Mucosa of descending colon (tissue), 3 donors: ENCODE measurements at places on chromosomes 12 and 14.

GRCh38 chr12:93608313-93608712 is 35.8 kb downstream of the SOCS2 start:
- no peak for DNase-seq

DNA sequence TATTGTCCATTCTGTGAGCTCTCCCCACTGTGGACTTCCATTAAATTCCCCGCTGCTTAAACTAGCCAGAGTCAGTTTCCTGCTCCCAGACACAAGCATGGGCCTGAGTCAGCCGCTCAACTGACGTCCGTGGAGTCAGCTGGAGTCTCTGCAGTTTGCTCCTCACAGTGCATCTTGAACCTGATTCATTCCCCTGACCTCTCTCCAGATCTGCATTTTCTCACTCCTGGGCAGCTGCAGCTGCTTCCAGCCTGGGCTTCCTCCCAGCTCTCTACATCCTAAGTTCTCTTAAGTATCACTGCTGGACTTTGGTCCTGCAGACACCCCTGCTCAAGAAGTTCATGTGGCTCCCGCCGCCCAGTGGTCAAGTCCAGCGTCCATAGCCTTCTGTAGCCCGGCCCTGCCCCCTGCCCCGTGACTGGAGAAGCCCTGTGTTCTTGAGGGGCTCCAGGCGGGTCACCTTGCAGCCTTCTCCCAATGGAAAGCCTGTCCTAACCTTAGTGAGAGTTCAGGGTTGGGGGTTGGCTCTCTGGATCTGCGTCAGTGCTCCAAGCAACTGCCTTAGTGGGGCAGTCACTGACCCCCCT is 20.0 kb downstream of the NFKBIA start:
- peak; percentile 65 for DNase-seq

- DNase-seq, result no peak
Observed at GRCh38 chr14:36019126-36019525, 157.4 kb downstream of the PTCSC3 start.

DNA sequence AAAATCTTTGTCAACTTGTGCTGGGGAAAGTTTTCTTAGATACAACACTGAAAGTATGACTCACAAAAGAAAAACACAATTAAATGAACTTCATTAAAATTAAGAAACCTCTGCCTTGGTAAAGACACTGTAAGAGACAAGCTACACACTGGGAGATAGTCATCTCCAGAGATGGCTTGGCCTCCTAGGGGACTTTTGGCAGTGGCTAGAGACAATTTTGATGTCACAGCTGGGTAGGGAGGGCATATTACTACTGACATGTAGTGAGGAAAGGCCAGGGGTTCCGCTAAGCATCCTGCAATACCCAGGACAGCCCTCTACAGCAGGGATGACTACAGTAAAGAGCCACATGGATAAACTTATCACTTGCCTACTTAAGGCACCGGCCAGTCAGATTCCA is 8.7 kb upstream of the RNASE4 start:
- no peak for DNase-seq

DNA sequence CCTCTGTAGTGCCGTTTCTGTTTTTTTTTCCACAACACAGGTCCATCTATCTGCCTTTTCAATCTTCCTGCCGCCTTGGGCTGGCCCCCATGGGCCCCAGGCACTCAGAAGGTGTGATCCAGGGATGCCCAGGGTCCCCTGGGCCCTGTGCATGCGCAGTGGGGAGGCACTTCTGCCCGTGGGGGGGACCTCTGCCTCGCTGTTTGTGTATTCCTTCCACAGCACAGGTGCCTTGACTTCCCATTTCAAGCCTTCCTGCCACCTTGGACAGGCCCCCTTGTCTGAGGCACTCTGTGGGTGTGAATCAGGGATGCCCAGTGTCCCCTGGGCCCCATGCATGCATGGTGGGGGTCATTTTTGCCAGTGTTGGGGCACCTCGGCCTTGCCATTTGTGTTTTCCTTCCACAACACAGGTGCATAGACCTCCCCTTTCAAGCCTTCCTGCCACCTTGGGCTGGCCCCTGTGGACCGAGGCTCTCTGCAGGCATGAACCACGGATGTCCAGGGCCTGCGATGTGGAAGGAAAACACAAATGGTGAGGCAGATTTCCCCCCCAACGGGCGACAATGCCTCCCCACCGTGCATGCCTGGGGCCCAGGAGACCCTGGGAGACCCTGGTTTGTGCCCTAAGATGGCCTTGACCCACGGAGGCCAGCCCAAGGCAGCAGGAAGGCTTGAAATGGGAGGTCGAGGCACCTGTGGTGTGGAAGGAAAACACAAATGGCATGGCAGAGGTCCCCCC is 366.5 kb downstream of the ALG10 start:
- DNase-seq, result no peak

GRCh38 chr12:38776647-38777046 is 128.7 kb downstream of the CPNE8 start:
- no peak for DNase-seq

DNA sequence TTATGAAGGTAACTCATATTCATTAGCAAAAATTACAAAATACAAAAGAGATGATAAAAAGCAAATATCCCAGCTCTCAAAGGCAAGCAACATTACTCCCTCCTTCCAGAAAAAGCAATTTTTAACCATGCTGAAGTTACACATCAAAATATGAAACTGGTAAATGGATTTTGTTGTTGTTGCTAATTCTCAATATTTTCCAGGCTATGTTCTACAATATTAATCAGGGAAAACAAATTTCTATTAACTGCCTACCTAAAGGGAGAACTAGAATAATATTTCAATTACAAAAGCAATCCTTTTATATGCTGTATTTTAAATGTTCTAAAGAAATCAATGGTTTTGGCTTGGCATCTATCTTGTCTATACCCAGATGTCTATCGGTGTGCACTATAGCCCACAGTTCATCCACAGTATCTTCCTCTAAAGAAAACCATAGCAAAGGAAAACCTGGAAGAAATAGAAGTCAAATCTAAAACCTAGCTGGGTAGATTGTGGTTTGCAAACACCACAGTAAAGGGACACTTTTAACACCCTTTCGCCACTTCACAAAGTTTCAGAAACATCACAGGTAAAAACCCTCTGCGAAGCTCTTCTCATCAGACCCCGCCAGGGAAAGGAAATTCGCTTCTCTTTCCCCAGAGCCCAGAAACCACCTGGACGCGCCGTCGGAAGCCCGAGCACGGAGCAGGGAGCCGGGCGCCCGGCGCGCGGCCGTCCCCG is 32.0 kb downstream of the TC2N start:
- DNase-seq, result peak; percentile 44

DNA sequence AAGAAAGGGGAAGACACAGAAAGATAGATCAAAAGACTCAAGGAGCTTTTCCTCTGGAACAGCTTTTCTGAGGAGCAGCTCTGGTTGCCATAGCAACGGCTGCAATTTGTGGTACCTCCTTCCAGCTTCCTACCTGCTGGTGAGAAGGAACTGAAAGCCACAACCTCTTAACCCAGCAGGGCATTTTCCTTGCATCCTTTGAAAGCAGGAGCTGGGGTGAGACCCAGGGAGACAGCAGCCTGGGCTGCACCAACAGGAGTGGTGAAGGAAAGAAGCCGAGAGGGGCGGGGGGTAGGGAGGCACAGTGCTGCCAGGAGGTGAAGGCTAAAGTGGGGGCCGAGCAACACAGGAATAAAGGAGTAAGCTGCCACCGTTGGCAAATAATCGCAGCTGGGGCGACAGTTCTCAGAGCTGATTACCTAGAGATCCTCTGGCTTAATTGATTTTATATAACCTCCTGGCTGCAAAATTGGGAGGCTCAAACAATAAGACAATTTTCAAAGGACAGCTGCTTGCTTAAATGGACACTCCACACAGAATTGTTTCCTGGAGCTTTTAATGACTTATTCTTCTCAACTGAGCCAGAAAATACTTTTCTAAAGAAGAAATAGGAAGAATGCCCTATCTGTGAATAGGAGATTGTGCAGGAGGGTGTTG is 129.4 kb downstream of the RPAP3 start:
- no peak for DNase-seq

DNA sequence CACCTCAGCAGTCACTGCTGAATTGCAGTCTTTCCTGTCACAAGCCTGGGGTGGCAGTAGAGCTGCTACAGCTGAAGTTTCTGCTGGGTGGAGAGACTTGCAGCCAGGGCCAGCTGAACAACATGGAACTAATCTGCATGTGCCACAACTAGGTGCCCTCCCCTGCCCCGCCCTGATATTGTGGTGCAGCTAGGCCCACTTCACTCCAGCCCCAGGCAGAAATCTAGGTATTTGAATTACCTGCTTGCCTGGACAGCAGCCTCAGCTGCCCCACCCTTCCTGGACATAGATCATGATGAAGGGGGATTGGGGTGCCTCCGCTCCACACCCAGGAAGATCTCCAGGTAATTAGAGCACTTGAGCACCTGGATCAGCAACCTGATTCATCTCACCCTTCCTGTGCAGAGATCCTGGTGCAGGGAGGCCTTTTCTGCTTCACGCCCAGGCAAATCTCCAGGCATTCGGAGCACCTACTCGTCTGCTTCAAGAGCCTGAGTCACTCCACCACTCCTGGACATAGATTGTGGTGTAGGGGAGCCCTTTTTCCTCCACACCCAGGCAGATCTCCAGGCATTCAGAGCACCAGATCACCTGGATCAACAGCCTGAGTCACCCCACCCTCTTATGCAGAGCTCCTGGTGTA is 477.0 kb downstream of the SOX5 start:
- no peak for DNase-seq

DNA sequence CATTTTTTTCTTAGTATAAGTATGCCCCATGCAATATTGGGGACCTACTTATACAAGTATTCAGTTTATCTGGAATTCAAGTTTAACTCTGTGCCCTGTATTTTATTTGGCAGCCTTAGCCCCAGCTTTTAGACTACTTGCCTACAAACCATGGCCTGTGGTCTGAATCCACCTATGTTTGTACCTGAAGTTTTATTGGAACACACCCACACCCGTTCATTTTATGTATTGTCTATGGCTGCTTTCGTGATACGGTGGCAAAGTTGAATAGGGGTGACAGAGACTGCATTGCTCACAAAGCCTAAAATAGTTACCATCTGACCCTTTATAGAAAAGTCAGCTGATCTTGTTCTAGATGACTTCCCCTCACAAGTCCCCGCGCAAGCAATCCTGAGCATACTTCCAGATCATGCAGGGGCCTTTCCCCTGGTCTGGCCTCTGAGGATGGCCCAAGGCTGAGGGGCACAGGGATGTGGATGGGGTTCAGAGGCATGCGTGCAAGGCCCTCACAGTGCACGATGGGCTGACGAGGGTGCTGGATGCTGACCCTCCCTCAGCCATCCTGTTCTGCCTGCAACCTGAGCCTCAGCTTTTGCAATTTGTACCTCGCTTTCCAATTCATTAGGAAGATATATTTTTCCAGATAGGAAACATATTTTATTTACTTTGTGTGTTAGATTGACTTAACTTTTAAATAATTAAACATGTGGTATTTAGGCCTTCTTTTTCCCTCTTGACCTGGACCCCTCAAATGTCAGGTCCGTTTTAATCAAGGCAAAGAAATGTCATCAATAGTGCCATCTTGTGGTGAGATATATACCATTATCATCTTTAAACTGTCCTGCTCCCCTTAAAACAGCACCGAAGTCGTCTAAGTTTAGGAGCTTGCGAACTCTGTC is 527.3 kb upstream of the CCDC196 start:
- peak; percentile 29 for DNase-seq

DNA sequence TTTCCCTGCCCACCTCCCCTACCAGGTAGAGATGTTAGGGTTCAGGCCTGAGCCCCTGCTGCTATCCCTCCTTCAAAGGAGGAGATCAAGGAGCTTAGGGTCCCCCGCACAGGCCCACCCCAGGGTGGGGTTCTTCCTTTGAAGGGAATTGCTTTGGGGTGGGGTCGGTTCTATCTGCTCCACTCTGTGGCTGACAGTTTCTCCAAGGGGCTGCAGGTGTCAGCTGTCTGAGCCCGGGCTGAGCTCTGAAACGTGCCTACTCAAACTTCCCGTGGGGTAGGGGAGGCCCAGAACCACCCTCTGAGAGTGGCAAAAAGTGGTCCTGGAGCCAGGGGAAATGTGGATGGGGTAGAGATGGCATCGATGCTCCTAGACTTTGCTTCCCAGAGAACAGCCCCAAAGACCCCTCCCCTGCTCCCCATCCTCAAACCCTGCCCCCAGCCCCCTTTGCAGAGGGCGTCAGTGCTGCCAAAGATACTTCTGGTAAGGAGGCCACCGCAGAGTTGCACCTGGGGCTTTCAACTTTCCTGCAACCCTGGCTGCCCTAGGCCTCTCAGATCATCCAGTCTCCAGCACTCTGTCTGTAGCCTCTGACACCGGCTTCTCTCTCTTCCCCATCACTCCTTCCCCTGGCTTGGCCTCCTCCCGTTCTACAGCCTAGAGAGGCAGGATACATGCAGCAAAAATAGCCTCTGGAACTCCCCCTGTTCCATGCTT is 6.3 kb upstream of the CD4 start:
- DNase-seq, result no peak

- no peak for DNase-seq
Observed at GRCh38 chr14:72856530-72857266, 37.2 kb downstream of the DPF3 start.

DNA sequence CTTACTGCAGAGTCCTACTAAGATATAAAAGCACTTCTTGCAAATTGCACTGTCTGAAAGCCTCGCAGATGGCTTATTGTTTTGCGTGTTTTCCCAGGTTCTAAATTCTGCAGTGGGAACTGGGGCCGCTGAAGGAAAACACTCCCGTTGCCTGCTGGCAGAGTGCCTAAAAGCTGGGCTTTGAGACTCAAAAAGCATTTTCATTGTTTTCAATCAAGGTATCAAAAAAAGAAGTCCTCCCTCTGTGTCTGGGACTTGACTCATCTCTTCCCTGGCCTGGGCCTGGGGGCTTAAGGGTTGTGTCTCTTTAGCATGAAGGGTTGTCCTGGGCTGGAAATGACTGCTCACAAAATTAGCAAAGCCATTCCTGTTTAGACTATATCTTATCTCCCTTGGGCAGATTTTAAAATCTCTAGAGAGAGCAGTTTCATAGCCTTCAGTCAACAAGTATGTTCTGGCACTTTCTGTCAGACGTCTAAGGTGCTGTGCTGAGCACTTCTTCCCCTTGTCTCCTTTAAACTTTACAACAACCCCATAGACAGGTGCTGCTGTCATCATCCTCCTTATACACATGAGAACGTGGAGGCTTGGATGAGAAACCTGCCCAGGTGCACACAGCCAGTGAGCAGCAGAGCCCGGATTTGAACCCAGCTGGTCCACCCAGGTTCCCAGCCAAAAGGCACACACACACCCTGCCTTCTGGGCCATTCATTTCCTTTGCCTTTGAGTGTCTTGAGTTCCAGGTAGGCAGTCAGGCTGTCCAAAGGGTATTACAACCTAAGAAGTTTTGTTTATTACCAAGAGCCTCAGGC is 31.1 kb downstream of the ELK3 start:
- no peak for DNase-seq

DNA sequence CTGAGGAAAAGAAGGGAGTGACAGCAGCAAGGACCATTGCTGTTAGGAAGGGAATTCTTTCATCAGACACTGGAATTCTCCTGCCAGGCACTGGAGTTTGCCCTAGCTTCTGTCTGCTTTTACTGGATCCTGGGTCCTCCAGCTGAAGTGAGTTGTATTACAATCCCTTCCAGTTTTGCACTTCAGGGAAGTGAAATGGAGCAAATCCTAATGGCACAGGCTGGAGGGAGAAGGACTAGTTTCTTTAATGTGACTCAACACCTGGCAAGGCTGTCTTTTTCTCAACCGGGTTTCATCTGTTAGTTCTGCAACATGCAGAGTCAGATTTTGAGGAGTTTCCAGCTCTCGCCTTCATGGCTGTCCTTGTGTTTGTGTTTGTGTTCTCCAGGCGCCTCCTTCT is 45.8 kb downstream of the ETV6 start:
- DNase-seq, result no peak

- no peak for DNase-seq
Observed at GRCh38 chr12:63876980-63877379, 32.5 kb downstream of the SRGAP1 start.
